ENCODE measurements at places on chromosomes 12 and 14.

- DNase-seq = no peak
Observed at GRCh38 chr14:88682495-88683114, 110.1 kb downstream of the EML5 start.

- no peak for DNase-seq
Observed at GRCh38 chr14:90777830-90778485, 38.3 kb downstream of the TTC7B start.

DNA sequence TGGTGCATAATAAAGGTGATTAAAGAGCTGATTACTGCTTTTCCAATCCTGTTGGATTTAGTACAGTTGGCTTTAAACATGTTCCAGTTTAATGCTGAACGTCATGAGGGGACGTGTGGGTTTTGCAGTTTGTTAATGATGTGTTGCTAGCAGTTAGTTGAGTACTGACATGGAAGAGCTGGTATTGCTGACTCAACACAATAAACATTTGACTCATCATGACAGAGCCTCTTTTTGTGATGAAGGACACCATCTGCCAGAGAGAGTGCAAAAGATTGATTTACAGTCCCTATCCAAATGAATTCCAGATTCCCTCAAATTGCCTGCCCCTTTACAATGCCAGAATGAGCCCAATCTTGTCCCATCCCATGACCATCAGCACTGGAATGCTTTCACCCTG, 346.2 kb upstream of the PRICKLE1 start:
- no peak for DNase-seq

- DNase-seq = no peak
Observed at GRCh38 chr14:68564826-68565759, 227.8 kb downstream of the ZFP36L1 start.

DNA sequence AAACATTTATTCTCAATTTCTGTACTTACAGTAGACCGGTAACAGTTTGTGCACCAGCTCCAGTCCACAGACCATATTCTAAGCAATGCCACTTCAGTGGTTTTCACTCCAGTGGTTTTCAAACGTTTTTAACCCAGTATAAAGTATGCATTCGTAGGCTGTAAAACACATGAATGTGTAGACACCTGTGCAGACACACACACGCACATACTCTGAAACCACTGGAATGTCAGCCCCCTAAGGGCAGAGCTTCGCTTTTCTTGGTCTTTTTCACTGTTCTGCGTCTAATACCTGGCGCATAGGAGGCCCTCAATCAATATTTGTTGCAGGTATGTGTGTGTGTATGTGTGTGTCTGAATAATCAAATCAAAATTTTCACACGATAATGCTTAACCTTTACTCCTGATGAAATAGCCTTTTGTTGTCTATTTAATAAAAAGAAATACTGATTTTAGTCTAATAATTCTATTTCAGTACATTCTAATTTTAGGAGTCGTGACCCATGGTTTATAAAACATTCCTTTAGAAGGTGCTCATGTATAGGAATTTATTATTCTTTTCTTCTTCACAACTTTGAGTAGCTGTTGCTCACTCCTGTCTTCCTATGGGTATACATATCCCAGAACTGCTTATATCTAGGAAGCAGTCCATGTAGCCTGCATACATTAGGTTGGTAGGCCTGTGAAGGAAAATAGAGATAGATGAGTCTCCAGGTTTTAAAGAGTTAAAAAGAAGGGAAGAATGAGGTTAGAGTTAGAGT, 73.6 kb upstream of the REP15 start:
- no peak for DNase-seq

DNA sequence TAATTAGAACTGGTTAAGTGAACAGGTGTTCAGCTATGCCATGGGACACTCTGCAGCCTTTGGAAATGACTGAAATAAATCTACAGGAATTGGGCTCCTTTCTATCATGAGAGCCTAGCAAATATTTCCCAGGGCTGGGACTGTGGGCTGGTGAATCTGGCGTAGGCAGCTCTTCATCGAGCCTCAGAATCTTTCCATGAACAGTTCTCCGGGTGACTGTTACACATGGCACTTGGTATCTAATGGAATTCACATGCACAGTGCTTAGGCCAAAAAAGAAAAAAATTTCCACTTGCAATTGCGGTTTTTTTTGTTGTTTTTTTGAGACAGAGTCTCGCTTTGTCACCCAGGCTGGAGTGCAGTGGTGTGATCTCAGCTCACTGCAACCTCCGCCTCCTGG, 32.1 kb downstream of the PRKAB1 start:
- DNase-seq = no peak

GRCh38 chr14:89630101-89630829, 213.2 kb upstream of the FOXN3 start:
- DNase-seq = no peak

DNA sequence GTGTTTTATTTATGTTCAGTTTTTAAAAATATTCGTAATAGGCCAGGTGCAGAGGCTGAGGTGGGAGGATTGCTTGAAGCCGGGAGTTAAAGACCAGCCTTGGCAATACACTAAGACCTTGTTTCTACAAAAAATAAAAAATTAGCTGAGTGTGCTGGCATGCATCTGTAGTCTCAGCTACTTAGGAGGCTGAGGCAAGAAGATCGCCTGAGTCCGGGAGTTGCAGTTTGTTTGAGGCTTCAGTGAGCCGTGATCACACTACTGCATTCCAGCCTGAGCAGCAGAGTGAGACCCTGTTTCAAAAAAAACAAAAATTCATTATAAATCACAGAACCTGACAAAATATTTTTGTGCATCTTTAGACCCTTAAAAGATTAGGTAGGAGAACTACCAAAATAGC, 240.1 kb upstream of the ARHGAP5 start:
- no peak for DNase-seq

- no peak for DNase-seq
Observed at GRCh38 chr14:34211732-34212131, 250.3 kb downstream of the SPTSSA start.

GRCh38 chr14:74892745-74893144, 11.0 kb downstream of the DLST start:
- DNase-seq = no peak

GRCh38 chr12:2183556-2184541, 131.1 kb downstream of the CACNA1C start:
- no peak for DNase-seq

DNA sequence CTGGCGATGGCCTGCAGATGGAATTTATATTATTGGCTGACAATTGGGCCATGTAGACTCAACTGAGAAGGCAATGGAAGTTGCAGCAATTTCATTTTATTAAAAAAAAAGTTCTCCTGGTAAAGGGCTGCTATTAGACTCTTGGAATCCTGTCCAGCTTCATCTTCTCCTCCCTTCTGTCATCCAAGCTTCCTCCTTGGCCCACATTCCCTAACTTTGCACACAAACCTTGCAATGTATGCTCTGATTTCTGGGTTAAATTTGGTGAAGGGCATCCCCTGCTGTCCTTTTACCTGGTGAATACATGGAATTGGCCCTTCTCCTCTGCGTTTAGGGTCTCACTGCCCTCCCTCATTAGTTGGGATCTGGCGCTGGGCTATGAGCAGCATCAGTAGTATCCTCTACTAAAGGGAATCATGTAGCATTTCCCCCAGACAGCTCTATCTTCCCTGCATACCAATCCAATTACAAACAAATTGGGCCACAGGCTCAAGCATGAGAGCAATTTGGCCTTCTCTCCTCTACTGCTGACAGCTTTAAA, 336.9 kb downstream of the BMP4 start:
- DNase-seq = no peak

DNA sequence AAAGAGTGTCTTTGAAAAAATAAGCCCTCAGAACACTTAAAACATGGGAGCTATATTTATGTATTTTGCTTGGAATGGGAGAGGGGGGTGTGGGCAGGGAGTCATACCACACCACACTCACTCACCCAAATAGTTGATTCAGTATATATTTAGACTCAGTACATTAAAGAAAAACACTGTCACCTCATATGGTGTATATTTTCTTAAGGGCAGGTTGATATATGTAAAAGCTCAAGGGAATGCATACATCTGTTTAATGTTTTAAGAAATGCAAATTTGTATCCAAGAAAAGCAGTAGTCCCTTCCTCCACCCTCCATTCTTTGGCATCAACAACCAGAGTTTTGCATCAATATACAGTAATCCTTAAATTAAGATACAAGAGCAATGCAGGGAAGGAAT, 1.4 kb downstream of the NFYB start:
- no peak for DNase-seq

- no peak for DNase-seq
Observed at GRCh38 chr12:3633396-3633795, 119.5 kb downstream of the CRACR2A start.

DNA sequence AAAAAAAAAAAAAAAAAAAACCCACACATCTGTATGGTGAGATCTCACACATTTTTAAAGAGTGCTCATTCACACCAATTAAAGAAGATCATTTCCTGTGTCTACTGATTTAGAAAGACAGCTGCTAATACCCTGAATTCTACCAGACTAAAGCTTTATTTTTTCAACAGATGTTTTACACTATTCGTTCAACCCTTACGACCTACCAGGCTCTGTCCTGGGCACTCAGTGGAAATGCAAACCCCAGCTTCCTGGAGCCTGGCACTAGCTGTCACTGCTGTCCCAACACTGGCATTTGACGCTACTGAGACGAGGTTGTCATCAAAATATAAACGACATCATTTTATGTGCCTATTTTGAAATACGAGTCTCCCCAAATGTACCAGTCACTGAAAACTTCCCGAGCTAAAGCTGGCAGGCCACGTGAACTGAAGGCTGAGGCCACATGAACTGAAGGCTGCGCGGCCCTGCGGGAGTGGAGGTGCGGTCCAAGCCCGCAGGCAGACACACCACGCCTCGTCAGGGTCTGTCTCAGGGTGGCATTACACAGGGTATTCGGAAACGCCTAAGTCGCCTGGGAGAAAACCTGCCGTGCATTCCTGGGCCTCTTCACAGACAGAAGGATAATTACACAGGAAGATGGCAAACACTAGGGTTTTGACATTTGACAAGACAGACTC, 27.2 kb downstream of the SLC15A4 start:
- DNase-seq = no peak

- no peak for DNase-seq
Observed at GRCh38 chr12:29867823-29868222, 84.1 kb upstream of the TMTC1 start.

GRCh38 chr12:18589316-18589715, 148.5 kb downstream of the PLCZ1 start:
- no peak for DNase-seq

DNA sequence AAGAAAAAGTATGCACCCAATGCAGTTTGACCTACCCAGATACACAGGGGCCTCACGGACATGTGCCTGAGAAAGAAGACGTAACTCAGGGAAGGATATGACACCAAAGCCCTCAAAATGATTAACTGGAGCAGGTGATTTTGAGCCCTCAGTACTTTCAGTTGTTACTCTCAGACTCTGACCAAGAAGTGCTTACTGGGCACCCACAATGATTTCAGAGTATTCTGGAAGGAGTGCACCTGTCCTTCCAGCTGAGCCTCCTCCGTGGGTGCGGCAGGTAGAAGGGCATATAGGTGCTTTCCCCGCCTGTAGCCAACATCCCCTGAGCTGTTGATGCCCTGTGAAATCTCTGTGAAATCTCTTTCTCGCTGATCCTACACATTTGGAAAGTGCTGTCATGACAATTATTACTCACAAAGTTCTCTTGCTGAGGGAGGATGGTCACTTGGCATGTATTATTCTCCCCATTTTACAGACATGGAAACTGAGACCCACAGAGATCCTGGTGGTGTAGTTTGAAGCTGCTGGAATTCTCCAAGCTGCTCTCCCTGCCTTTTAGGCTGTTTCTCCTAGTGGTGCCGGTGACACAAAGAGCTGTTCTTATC, 154.3 kb upstream of the CCND2 start:
- no peak for DNase-seq

- no peak for DNase-seq
Observed at GRCh38 chr14:53516261-53516774, 363.2 kb upstream of the DDHD1 start.

- DNase-seq = no peak
Observed at GRCh38 chr12:72072592-72073212, 134.1 kb downstream of the TPH2 start.

DNA sequence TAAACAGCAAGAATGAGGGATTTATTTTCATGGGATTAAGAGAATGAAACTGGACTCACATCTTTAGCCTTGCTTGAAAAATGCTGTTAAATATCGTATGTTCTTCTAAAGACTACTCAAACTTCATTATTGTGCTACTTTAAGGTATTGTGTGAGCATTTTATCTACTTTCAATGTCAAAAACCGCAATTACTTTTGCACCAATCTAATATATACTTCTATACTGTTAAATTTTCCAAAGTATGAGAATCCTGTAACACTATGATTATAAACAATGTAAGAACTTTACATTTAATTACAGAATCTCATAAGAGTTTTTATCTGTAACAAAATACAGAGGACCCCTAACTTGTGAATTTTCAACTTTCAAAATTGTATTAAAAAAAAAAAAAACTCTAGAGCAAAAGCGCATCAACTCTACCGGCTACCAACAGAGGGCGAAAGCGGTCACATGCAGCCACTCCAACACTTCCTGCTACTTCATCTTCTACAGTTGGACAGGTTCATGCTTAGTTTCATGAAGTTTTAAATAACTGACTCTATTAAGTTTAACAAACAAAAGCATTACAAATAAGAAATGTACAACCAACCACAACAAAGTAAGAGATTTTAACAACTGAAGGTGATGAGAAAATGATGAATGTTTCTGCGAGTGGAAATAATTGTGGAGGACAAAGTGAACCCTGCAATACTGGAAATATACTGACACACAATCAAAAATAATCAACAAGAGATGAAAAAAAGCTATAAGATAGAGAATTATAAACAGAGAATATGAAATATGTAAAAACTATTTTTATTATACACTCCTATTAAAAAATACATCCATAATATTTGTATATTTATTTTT, 210.9 kb downstream of the MED13L start:
- DNase-seq = peak; percentile 16
